ENCODE measurements at places on chromosomes 3 and 15.

DNA sequence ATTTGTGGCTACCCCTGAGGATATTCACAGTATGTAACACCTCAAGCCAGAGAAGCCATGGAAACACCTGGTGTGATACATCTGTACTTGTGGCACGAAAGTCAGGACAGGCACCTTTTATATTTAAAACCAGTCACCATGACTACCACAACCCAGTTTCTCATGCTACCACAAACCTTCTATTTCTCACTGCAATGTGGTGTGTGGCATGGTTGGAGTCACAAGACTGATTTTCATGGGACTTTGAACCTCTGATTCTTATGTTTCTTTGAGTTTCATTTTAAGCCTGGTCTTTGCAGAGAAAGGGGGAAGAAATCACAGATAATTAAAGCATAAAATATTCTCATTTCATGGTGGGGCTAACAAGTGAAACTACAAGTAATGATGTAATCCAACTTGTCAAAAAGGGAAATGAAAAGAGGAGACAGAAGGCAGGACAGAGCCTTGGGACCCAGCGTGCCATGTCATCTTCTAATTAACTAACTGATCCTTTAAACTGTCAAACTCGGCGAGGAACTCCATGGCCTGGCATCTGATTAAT, 175.9 kb downstream of the PDZRN3 start:
- no peak for DNase-seq

DNA sequence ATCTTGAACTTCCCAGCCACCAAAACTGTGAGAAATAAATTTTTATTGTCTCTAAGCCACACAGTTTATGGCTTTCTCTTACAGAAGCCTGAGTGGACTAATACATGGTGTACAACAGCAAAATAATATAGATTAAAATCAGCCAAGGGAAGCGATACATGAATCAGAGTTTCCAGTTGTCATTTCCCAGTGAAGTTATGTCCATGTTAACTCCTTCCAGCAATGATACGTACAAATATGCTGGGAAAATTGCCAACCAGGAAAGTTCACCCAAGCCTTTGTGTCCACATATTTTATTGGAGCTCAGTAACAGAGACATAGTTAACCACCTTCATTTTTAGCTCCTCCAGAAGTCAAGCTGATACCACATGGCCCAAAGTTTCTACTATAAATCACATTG, 280.9 kb upstream of the KCNMB2 start:
- DNase-seq, result no peak

DNA sequence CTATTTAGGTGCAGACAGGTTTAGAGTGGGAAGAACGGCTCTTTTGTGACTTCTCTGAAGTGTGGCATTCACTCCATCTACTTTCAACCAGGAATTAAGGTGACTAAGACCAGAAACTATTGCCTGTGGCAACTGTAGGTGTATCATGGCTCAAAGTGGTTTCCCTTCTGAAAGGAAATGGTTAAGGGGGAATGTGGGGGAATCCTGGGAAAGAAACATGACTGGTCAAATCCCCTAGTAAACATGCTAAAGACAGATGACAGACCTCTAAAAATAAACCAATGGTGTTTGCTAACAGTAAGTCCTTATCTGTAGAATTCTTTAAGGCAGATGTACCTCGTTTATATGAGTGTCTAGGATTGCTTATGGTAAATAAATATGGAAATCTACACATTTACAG, 56.9 kb downstream of the MEGF11 start:
- DNase-seq, result no peak

GRCh38 chr15:70013656-70014313, 83.9 kb downstream of the TLE3 start:
- DNase-seq, result peak; percentile 70

DNA sequence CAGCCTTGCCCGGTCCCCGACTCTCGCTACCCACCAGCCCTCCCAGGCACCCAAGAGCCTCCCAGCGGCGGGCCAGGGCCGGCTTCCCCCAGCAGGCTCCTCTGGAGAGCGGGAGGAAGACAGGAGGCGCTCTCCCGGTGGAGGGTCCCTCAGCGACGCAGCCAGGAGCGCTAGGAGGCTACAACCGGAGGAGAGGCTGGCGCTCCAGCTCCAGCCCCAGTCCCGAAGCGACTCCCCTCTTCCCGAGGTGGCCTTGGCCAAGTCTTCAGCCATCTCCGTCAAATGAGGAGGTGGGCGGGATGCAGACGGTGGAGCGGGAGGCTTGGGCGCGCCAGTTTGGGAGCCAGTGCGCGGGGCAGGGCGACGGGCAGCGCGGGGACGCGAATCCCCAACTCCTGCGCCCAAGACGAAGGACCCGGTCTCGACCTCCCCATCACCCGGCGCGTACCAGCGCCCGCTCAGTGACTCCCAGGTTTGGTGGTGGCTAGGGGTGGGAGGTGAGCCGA, 722 bp downstream of the CHRNA3 start:
- peak; percentile 60 for DNase-seq

GRCh38 chr3:31974964-31975363, 6.1 kb downstream of the OSBPL10 start:
- no peak for DNase-seq

DNA sequence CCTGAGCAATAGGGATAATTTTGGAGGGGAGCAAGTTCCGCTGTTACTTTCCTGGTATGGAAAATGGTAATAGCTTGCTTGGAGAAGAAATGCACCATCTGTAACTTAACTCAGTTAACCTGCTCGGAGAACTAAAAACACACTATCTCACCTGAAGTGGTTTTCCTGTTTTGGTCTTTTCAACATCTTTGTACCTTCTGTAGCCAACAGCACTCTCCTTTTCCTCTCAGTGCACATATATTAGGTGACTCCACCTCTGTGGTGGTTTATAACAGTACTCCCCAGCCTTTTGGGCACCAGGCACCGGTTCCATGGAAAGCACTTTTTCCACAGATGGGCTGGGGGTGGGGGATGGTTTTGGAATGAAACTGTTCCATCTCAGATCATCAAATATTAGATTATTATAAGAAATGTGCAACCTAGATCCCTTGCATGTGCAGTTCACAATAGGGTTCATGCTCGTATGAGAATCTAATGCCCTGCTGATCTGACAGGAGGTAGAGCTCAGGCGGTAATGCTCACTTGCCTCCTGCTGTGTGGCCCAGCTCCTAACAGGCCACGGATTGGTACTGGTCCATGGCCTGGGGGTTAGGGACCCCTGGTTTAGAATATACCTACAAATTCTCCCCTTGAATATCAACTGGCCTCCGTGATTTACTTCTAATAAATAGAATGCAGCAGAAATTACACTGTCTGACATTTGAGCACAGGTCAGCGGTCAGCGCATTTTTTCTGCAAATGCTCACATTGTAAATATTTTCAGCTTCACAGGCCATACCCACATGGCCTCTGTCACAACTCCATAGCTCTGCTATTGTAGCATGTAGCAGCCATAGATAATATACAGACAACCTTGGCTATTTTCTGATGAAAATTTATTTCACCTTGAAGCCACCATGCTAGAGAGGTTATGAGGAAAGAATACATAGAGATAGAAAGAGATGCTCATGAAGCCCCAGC, 83.8 kb upstream of the SUCLG2 start:
- no peak for DNase-seq

- no peak for DNase-seq
These were observed 252.6 kb upstream of the CFAP20DC start for GRCh38 chr3:59302442-59302841.

DNA sequence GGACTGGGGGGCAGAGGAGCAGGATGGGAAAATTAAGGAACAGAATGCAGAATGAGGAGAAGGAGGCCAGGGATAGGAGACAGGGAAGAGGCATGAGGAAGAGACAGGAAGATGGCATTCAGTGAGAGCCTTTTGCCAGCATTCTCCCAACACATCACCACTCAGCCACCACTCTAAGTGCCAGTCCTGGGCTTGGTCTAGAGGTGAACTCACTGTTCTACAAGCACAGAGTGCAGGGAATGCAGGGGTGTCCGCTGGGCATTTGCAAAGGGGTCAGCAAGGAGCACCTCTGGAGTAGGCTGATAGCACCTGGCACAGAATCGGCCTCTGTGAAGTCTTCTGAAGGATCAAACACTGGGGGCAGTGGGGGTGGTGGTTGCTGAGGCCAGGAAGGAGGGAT, 14.6 kb upstream of the IGDCC3 start:
- no peak for DNase-seq

- DNase-seq, result no peak
These were observed 82.2 kb upstream of the VEPH1 start for GRCh38 chr3:157585386-157585785.
